ENCODE measurements at places on chromosomes 6 and 20. TPM values are rescaled to one million over a fixed set of nuclear protein-coding genes. Genes with fewer than 3 reads are reported as not detected.

The PTCHD4 gene
- not detected for total RNA-seq

The PXMP4 gene
- 8.8 TPM for total RNA-seq

The PPP1R18 gene
- 145 TPM for total RNA-seq

The DEFB124 gene
- total RNA-seq: not detected

The STK35 gene
- 18.2 TPM for total RNA-seq

The MACROD2 gene
- total RNA-seq: not detected
